Stimulated activated CD4-positive, alpha-beta T cell treated with anti-CD3 and anti-CD28 coated beads, Interleukin-15, amount 100 ng/mL, for 48 hours (primary cell): ENCODE measurements at places on chromosomes 7 and 10.

DNA sequence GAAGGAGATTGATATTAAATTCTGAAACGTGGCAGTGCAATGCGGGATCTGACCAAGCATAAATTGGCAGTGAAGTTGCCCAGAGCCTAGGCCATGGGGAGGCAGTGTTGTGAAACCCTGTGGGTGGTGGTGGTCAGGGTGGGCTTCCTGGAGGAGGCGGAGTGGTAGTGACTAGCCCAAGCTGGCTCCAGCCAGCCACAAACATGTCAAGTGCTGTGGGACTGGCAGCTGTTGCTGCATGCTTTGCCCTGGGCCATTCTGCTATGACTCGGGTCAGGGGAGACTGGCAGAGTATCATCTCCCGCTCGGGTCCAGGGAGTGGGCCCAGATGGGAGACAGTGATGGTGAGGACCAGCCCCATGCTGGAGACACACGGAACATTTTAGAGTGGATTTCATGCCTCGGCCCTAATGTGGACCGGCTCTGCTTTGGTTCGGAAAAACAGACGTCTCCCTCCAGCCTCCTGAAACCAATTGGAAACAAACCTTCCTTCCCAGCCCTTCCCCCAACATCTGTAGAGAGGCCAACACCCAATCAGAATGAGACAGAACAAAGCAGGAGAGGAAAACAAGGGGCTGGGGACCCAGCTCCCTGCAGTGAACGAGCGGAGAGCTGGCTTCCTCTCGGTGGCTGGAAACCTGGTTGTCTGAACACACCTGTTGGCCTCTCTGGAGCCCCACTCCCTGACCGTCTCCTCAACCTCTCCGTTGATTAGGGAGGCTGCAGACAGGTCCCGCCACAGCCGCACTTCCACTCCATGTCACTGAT, 58.2 kb downstream of the TMEM270 start:
- DNase-seq = no peak

DNA sequence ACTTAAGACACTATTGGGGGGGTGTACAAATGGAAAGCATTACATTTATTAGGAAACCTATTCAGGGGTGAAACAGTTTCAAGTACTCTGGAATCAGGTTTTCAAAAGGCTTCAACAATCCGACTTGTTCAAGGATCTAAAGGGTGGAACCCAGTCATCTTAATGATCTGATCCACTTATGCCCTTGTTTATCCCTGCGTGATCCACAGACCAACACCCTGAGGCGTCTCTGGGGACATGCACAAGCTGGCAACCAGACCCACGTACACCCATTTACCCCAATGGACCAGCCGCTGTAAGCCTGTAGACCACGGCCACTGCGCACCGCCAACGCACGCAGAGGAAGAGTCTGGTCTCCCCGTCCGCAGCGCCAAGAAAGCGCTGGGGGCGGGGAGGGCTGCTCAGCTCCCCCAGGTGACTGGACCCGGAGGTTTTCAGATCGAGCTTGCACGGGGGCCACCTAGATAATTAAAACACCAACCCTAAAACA, 13.4 kb downstream of the HNRNPF start:
- DNase-seq = peak; percentile 22

GRCh38 chr10:78772486-78772885, 296.3 kb upstream of the ZMIZ1 start:
- no peak for DNase-seq

GRCh38 chr7:23228412-23228811, 18.2 kb upstream of the GPNMB start:
- no peak for DNase-seq

GRCh38 chr10:25059990-25060389, 43.6 kb downstream of the THNSL1 start:
- DNase-seq = no peak

DNA sequence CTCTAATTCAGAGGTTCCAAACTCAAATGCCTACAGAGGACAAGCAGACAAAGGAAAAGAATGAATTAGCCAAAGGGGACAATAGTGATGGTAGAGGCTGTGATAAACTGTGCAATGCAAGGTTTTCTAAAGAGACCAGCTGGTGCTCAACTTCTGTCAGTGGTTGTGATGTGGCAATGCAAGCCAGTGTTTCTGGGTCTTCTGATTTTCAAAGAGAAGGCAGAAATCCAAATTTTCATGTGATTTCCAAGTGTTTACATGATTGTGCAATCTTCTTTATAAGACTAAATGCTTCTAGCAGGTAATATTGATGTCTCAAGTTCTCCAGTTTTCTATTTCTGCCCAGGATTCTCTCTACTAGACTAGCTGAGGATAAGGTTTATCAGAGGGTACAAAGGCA, 135.9 kb downstream of the PCDH15 start:
- DNase-seq = no peak
